ENCODE measurements at places on chromosomes 3 and 15.

- DNase-seq, result no peak
Measured at GRCh38 chr3:150116196-150116595, 145.5 kb upstream of the PFN2 start.

DNA sequence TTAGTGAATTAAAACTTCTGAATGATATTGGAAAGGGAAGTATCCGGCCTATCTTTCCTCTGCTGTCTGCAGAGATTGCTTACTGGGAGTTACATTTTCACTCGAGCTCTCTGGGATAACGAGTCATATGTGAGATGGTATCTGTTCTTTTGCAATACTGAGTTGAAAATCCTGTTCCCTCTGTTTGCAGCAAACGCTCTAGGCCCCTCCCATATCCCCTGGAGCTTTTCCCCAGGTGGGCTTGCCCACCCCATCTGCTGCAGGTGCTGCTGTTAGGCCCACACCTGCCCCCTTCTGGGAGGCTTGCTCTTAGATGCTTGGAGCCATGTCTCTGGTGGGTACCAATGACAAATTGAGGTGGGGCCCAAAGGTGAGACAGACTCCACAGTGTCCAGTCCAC is 42.7 kb upstream of the MTMR10 start:
- no peak for DNase-seq

- DNase-seq, result no peak
Measured at GRCh38 chr3:153442386-153442785, 280.4 kb downstream of the RAP2B start.

GRCh38 chr3:43894176-43895049 is 203.7 kb downstream of the ABHD5 start:
- DNase-seq, result no peak

- DNase-seq, result no peak
Measured at GRCh38 chr15:91946075-91946474, 92.6 kb downstream of the SLCO3A1 start.

DNA sequence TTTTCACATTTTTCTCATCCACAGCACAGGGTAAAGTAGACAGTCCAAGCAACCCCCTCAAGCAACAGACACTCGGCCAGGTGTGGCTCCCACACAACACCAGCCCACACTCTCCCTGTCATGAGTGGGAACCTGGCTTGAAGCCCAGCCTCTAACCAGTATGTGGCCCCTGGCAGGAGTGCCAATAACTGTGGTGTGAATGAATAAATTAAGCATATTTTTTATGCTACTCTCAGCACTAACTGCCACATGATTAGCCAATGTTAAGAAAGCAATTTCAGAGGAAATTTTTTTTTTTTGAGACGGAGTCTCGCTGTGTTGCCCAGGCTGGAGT is 9.9 kb downstream of the IL17RD start:
- DNase-seq, result no peak

DNA sequence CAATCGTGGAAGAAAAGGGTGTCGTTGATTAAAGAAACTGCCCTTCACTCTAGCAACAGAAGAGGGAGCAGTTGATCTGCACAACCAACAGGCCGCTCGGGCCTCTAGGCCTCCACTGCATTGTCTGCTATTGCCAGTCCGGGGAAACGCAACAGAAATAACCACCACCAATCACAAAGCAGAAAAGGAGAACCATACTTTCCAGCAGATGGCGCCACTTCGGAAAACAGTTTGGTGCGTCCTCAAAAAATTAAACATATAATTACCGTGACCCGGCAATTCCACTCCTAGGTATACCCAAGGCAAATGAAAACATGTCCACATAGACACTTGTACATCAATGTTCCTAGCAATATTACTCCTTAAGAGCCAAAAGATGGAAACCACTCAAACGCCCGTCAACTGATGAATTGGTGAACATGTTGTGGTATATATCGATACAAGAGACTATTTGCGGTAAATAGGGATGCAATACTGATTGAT is 154.1 kb downstream of the TJP1 start:
- no peak for DNase-seq

DNA sequence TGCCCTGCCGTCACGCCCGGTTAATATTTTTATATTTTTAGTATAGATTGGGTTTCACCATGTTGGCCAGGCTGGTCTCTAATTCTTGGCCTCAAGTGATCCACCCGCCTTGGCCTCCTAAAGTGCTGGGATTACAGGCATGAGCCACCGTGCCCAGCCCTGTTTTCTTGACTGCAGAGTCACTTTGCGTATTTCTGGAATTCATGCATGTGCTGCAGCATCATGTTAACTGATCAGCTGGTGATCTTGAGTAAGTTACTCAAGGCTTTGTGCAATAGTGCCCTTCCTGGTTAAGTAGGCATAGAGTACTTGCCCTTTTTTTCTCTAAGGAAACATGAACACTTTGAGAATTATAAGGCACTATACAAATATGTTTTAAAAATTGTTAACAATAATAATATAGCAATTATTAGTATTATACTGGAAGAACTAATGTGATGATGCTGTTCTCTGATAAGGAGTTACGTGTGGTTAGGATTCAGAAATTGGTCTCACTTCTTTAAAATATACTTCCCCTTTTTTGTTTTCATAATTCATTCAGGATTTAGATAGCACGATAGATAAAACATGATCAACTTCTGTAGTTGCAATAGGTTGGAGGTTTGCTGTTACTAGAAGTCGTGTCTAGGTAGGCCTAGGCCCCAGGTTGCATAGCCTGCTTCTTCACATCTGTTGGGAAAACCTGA is 33.6 kb downstream of the GPR171 start:
- no peak for DNase-seq

DNA sequence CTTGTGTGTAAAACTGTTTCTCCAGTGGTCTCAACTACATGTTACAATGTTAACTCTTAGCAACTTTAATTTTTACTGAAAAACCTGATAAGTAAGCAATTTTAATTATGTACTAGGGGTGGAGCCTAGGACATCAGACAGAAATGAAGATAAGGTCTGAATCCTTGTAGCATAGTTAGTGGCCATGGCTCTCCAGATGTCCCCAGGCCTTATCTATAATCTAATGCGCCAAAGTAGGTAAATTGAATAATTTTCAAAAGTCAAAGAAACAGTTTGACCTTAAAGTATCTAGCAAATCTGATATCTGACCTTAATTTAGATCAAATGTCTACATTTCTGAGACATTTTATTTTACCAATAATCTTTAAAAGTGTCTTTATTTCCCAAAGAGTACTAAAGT is 8.2 kb downstream of the MAGEF1 start:
- no peak for DNase-seq

GRCh38 chr15:89492111-89492641 is 4.2 kb downstream of the RHCG start:
- no peak for DNase-seq

- DNase-seq, result no peak
Measured at GRCh38 chr15:93649691-93650235, 560.8 kb upstream of the RGMA start.

DNA sequence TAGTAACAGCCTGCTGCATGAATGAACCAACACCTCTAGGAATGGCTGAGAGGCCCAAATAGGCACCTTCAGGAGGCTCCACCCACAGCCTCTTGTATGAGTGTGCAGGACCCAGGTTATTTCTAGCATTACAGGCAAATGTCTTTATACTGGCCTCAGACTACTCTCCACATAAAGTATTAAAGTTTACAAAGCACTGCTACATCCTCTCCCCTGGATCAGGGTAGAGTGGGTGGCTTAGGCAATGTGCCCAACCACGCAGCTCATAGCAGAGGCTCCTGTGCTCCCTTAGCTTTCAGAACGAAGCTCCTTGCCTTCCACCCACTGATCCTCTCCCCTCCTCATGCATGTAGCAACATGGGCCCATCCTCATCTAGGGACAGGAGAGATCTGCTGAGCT is 16.3 kb downstream of the TMEM43 start:
- DNase-seq, result no peak

DNA sequence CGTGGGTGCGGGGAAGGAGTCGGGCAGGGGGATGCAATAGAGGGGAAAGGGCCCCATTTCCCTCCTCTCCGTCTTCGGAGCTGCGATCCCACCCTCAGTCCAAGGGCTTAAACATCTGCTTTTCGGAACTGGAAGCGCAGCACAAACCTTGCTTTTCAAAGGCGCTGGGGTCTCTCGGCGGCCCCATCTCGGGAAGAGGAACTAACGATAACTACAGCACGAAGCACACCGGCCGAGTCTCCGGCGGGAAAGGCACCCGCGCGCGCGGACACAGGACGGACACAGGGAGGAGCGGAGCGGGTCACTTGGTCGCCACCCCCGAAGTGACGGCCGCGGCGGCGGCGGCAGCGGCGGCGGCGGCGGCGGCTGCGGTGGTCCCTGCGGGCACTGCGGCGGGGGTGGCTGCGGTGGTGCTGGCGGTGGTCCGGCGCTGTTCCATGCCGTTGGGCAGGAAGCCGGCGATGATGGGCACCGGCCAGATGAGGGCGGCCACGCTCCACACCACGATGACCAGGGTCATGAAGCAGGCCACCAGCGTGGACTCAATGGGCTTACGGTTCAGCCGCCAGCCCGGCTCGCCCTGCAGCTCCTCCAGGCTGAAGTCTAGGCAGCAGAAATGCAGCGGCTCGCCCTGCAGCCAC is 1.1 kb downstream of the TMEM158 start:
- DNase-seq, result no peak

DNA sequence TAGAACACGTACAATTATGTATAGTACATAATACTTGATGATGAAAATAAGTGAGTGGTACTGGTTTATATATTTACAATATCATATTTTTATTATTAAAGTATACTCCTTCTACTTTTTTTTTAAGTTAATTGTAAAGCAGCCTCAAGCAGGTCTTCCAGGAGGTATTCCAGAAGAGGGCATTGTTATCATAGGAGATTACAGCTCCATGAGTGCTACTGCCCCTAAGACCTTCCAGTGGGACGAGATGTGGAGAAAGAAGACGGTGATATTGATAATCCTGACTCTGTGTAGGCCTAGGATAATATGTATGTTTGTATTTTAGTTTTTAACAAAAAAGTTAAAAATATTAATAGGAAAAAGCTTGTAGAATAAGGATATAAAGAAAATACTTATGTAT is 40.3 kb upstream of the SCN5A start:
- no peak for DNase-seq

DNA sequence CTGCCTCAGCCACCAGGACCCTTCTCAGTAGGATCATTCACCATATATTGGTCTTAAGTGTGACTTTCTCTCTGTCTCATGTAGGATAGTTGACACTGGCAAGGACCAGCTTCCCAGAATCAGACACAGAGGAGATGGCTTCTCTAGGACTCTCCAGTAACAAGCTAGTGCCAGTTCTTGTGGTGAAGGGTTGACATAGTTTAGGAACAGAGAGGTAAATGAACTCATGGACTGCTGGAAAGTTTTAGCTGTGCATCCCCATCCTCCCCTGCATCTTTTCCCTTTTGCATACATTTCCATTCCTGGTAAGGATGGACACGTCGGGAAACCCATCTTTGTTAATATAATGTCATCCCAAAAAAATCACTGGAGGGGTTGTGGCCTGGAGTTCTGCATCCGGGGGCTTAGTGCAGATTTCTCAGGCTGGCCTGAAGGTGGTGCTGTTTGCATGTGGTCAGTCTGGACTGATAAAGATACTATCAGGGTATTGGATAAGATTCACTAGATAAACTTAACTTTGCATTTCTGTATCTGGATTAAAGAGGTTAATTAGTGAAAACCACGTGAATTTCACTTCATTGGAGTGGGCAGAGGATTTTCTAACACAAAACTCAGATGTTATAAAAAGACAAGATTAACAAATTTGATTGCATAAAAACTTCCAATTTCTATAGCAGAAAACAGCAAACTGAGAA is 110.8 kb downstream of the TBC1D2B start:
- no peak for DNase-seq

GRCh38 chr3:53328746-53329145 is 18.6 kb downstream of the DCP1A start:
- no peak for DNase-seq

GRCh38 chr3:133055339-133055738 is 17.1 kb downstream of the TMEM108 start:
- DNase-seq, result no peak

- DNase-seq, result no peak
Measured at GRCh38 chr3:178415384-178415783, 120.9 kb upstream of the KCNMB2 start.

DNA sequence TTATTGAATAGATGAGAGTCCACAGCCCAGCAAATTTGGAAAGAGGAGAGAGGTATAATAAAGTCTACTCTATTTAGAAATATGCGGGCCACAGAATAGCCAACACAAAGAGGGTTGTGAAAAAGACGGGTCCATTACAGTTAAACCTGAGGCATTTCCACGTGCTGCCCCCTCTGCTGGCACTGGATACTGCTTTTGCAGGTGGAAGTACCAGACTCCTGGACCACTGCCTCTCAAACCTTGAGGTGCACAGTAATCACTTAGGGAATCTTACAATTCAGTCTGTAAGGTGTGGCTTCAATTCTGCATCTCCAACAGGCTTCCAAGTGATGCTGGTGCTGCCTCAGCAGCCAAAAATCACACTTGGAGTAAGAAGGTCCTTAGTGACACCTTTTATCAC is 3.0 kb upstream of the TFDP2 start:
- no peak for DNase-seq

DNA sequence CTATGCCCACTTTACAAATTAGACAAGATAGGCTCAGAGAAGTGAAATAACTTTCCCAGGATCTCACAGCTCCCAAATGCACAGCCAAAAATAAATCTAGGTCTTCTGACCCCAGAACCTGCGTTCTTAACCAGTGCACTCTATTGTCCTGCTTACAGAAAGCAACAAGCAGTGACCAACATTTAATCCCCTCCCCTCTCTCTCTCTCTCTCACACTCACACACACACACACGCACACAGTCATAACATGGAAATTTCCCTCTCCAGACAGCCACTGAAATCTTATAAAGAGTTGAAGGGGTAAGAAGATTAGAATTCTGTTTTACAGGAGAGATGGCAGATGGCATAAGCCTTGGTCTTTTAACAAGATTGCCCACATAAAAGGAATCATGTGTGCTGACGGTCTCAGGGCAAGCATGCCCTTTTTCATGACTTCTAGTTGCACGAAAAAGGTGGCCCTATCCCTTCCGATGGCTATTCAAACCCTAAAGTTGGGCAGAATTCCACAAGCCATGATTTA is 29.4 kb downstream of the EOGT start:
- DNase-seq, result no peak

DNA sequence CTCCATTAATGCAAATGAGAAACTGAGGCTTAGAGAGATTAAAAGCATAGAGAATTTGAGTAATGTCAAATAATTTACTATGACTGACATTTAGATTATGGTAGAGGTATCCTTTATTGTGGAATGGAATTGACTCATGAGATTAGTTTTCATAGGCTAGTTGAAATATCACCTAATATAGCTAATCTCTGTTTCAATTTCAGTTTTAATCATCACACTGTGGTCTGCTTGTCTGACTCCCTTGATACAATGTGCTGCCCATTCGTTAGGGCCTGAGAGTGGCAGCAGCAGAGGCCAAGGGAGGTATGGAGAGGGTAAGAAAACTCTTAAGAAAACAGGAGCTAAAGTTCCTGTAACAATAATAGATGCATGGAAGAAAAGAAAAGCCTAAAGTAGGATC is 13.2 kb upstream of the ZBTB20 start:
- no peak for DNase-seq

DNA sequence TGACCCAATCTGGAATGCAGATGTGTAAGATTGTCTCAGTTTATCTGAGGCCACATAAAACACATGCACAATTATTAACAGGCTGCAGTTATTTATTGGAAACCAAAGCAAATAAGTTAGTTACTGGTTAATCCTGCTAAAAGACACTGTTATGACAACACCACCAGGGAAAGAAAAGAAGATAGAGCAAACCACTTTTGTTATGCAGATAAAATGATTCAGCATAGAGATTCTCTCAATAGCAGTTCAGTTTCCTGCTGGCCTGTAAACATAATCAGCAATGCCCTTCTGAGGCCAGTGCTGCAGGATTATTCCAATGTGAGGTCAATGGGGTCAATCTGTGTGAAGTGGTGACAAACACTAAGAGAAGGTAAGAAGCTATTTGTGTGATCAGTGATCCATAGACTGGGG is 244.4 kb downstream of the ZBTB20 start:
- no peak for DNase-seq

All from NCI-H2081 treated with DMSO at 0.1 percent for 48 hours (cell line).